ELR (cell line): ENCODE measurements at places on chromosomes 13 and 19.

- no peak for DNase-seq
Observed at GRCh38 chr19:5804516-5805461, at the start of gene NRTN. NRTN (plus strand) TSS chr19:5805067; CDS start chr19:5824166, 19,099 bp downstream.

DNA sequence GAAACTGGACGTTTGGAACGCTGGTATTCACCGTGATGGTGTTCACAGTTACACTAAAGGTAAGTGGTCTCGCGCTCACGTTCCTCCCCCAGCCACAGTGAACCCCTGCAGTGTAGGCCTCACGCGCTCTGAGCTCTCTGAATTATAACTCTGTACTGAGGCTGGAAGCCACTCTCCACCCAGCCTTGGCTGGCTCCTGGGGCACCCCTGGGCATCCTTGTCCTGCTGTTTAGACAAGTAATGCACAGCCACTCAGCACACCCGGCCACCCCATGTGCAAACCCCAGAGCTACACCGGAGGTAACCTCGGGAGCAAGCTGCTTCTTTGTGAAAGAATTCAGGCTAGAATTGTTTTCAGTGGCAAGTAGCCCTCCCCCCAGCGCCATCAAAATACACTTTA is 97.3 kb upstream of the MCF2L start:
- DNase-seq, result no peak

DNA sequence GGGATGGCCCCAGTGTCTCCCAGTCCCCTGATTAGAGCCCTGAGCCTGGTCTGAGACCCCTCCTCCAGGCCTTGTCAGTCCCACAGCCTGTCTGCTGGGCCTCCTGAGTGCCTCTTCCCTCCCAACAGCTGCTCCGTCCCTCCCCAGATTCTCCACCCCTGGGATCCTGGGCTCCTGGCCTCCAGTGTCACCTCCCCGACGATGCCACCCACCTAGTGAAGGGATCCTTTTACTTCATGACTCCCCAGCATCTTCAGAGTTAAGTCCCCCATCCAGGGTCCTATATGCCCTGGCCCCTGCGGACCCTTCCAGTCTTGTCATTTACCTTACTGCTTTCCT is 4.4 kb upstream of the PRX start:
- DNase-seq, result no peak

- peak; percentile 37 for DNase-seq
Observed at GRCh38 chr13:86757236-86757978, 913.8 kb upstream of the SLITRK5 start.

GRCh38 chr13:23473221-23473620 is 39.7 kb upstream of the SACS start:
- no peak for DNase-seq

DNA sequence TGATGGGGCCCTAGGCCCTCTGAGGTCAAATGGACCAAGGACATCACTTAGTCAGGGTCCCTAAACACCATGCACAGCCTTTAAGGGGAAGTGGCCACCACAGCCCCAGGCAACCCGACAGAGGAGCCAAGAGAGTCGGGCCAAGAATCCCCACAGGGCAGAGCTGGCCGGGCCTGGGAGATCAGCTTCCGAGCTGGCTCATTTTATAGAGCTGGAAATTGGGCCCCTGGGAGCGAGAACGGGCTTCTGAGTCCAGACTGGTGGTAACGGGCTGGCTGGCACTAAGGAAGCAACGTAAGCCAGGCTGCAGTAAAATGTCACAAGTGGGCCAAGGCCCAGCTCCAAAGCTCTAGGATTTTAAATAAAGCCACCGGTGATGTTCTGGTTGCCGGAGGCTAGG is 51.1 kb downstream of the HSPH1 start:
- no peak for DNase-seq

GRCh38 chr19:7912697-7913564 is 1.7 kb upstream of the TGFBR3L start:
- DNase-seq, result no peak

DNA sequence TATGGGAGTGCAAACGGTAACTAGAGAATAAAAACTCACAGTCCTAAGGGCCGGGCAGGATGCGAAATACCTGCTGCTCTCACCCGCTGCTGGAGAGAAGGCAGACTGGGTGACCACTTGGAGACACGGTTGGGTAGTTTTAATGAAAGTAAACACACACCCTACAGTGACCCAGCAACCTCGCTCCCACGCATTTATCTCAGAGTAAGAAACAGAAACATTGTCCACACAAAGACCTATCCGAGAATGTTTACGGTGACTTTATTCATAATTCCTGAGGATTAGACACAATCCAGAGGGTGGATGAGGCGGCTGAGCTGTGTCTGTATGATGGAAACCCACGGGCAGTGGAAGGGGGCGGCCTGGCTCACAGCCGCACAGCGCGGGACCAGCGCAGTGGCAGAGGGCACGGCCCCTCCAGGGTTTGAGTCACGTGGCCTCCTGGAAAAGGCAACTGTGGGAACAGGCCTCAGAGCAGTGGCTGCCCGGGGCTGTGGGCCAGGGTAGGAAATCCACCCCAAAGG is 73.5 kb upstream of the C13orf46 start:
- DNase-seq, result no peak
